ENCODE measurements at places on chromosomes 13 and 19. TPM values are rescaled to one million over a fixed set of nuclear protein-coding genes. Genes with fewer than 3 reads are reported as not detected.

The PRR36 gene
- 0.27 TPM for polyA plus RNA-seq

The LHB gene
- not detected for polyA plus RNA-seq

The KL gene
- 2.5 TPM for polyA plus RNA-seq

The RNF225 gene
- polyA plus RNA-seq: not detected

The OR7D2 gene
- 0.04 TPM for polyA plus RNA-seq

DNA sequence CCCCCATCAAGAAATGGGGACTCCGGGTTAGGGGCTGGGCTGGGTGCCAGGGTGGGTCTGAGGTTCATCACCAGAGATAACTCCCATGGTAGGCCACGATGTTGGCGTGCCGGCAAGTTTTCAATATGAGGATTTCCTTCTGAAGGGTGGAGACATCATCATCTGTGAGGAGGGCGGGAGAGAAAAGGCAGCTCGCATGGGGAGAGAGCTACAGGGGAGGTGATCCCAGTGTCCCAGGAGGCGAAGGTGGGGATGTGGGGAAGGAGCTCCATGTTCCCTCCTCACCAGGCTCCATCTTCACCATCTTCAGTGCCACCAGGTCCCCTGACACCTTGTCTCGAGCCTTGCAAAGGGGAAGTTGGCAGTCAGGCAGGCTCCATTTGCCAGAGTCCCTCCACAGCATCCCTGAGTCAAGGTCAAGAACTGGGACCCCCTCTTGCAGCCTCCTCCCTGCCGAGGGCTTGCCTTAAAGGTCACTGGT, 430 bp downstream of the MAP4K1 start:
- DNase-seq: no peak

- peak; percentile 67 for DNase-seq
Measured at GRCh38 chr19:2770055-2771013, 12.7 kb downstream of the SGTA start.

DNA sequence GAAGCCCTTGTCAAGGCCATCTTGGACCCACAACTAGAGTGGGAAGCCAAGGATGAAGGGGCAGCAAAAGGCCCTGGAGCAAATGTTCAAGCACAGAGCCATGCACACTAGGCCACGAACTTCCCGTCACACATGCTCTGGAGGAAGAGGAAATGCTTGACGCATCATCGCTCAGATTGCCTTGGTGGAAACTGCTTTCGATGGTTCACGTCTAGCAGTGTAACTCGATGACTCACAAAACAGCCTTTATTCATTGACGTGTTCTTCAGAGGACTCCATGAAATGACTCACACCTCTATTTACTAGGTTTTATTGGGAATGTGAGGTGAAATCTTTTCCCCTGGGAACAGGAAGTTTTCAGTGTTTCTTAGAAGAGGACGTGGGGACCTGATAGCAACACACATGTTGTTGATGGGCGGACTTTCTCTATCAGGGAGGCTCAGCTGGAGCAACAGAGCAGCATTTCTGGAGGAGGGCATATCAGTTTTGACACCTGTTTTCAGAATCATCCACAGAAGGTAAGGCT, 79.8 kb upstream of the FLT1 start:
- DNase-seq: no peak

GRCh38 chr13:73321043-73321442, 262.2 kb downstream of the KLF5 start:
- DNase-seq: no peak

DNA sequence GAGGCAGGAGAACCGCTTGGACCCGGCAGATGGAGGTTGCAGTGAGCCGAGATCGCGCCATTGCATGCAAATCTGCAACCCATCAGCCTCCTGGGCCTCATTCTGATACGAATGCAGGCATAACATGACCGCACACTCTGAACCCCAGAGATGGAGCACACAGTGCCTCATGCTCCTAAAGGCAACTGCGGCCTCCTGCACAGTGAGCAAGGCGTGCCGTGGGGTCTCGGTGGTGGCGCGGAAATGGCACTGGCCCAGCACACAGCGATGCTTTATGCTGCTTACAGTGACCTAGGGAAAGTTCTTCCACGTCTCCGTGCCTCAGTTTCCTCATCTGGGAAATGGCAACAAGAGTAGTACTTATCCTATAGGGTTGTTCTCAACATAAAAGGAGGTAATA, 2.0 kb upstream of the C19orf12 start:
- no peak for DNase-seq

GRCh38 chr13:39777527-39778061, 122.1 kb downstream of the COG6 start:
- DNase-seq: no peak
